ENCODE measurements at places on chromosomes 12 and 14. TPM values are rescaled to one million over a fixed set of nuclear protein-coding genes. Genes with fewer than 3 reads are reported as not detected.

The KLHL42 gene
- 42.3 TPM for polyA plus RNA-seq

The KRT79 gene
- polyA plus RNA-seq, result not detected

The KLRC2 gene
- 0.31 TPM for polyA plus RNA-seq

The MFAP5 gene
- polyA plus RNA-seq, result 2.3 TPM

The NGB gene
- not detected for polyA plus RNA-seq

The AQP5 gene
- polyA plus RNA-seq, result 2.3 TPM

The SLCO1A2 gene
- 0.28 TPM for polyA plus RNA-seq

The TIGAR gene
- 5.7 TPM for polyA plus RNA-seq

The WDR89 gene
- polyA plus RNA-seq, result 19.8 TPM

The CMKLR1 gene
- 4.3 TPM for polyA plus RNA-seq

The PLEKHG3 gene
- 109 TPM for polyA plus RNA-seq

The PTPRO gene
- 205 TPM for polyA plus RNA-seq

The NDRG2 gene
- polyA plus RNA-seq, result 140 TPM

The SERPINA12 gene
- polyA plus RNA-seq, result 1.1 TPM

The SALL2 gene
- 74.4 TPM for polyA plus RNA-seq

The MMP17 gene
- polyA plus RNA-seq, result 1.2 TPM

The FOXN4 gene
- 2.4 TPM for polyA plus RNA-seq

The UNC79 gene
- polyA plus RNA-seq, result 1.5 TPM

The JAG2 gene
- 11.4 TPM for polyA plus RNA-seq

The TBK1 gene
- 18.2 TPM for polyA plus RNA-seq

The PLEKHA5 gene
- 86.7 TPM for polyA plus RNA-seq

The FSCB gene
- polyA plus RNA-seq, result not detected

The MUCL1 gene
- not detected for polyA plus RNA-seq

The SERPINA3 gene
- polyA plus RNA-seq, result not detected

The XPOT gene
- polyA plus RNA-seq, result 67.9 TPM

The SPRYD4 gene
- 6.9 TPM for polyA plus RNA-seq

The B3GNT4 gene
- 3.6 TPM for polyA plus RNA-seq

The OR4E2 gene
- polyA plus RNA-seq, result not detected

The SLC25A47 gene
- 0.04 TPM for polyA plus RNA-seq

The PLD4 gene
- polyA plus RNA-seq, result 4.7 TPM

The RBM19 gene
- polyA plus RNA-seq, result 27.8 TPM

The LIN7A gene
- polyA plus RNA-seq, result 21.2 TPM

The SRRM4 gene
- polyA plus RNA-seq, result 0.04 TPM

The NFE2 gene
- polyA plus RNA-seq, result 2.3 TPM

The IFNG-AS1 gene
- not detected for polyA plus RNA-seq

The ZNF140 gene
- 32.2 TPM for polyA plus RNA-seq

The RTN1 gene
- polyA plus RNA-seq, result 2.5 TPM

The NOXRED1 gene
- polyA plus RNA-seq, result 2.0 TPM

The ADCK1 gene
- 14.4 TPM for polyA plus RNA-seq

The TCP11L2 gene
- 14.9 TPM for polyA plus RNA-seq

The PGAM5 gene
- 27.1 TPM for polyA plus RNA-seq

The TSHR gene
- polyA plus RNA-seq, result 0.12 TPM

The TAS2R13 gene
- 0.10 TPM for polyA plus RNA-seq

The ENDOU gene
- 0.48 TPM for polyA plus RNA-seq

The HOTAIR gene
- polyA plus RNA-seq, result 1.5 TPM

The PAH gene
- 68.2 TPM for polyA plus RNA-seq

The CLEC7A gene
- polyA plus RNA-seq, result 1.1 TPM

The DLK1 gene
- 15.2 TPM for polyA plus RNA-seq

The LHX5 gene
- polyA plus RNA-seq, result not detected

The ZBTB1 gene
- 58.1 TPM for polyA plus RNA-seq

The ST8SIA1 gene
- 5.2 TPM for polyA plus RNA-seq

The KRT3 gene
- not detected for polyA plus RNA-seq

The SNRNP35 gene
- 43.8 TPM for polyA plus RNA-seq

The SMOC1 gene
- 2.2 TPM for polyA plus RNA-seq
